SK-N-DZ (cell line): ENCODE measurements at places on chromosomes 13 and 19.

DNA sequence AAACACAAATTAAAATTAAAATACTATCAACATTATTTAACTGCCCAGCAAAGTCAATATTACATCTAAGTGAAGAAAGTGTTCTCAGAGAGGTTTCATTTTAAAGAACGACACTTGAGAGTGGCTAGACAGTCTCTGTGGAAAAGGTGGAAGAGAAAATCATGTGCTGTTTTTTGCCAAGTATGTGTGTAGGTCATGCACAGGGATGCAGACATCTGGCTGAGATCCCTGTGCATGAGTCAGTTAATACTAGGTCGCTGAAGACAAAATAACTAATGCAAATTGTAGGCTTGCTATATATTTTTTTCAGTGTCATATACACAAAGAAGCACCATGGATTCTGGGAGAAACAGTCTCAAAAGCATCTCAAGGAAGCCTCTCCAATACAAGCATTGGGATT, 44.3 kb upstream of the ENOX1 start:
- no peak for DNase-seq

DNA sequence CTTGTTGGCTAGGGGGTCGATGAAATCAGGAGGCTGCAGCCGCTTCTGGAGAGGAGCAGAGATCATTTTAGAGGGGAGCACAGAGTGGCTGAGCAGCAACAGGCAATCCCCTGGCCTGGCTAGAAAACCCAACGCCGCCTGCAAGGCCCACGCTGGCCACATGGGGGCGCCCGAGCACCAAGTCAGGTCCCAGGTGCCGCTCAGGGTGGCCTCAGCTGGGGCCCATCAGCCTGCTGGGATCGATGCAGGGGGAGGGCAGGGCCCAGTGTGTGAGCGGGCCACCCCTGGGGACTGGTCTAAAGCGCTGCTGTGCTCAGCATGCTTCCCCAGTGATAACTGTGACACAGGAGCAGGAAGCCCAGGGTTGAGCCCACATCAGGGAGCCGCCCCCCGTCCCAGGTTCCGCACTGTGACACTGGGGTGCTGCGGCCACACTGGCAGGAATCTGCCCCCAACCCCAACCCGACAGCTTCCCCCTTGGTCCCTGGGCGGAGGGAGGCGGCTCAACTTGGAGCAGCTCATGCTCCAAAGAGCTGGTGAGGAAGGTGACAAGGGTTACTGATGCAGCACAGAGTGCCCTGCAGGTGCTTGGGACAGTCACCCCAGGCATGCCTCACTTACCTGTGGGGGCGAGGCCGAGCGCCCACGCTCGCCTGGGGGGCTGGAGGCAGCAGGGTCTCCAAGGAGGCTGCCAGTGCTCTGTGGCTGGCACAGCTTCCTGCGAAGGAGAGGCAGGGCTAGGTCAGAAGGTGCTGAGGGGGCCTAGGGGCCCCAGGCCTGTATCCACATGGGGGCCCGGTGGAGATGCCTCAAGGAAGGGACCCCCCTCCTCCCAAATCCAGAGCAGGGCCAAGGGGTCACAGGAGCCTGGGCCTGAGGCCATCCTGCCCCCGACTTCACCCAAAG, 13.3 kb upstream of the ISYNA1 start:
- DNase-seq, result peak; percentile 75

DNA sequence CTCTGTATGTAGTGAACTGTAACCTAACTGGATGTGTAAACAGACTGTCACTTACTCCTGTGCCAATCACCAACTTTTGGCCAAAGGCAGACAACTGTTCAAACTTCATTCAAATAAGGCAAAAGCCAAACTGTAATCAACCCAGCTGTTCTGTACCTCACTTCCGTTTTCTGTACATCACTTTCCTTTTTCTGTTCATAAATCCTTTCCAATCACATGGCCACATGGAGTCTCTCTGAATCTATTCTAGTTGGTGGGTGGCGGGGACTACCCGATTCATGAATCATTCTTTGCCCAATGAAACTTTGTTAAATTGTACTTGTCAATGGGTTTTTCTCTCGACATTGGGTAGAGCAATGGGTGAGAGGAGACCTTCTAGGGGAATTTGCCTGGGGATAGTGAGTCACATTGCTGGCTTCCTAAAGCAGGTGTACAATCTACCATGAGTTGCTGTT, 178.3 kb upstream of the RFC3 start:
- no peak for DNase-seq

DNA sequence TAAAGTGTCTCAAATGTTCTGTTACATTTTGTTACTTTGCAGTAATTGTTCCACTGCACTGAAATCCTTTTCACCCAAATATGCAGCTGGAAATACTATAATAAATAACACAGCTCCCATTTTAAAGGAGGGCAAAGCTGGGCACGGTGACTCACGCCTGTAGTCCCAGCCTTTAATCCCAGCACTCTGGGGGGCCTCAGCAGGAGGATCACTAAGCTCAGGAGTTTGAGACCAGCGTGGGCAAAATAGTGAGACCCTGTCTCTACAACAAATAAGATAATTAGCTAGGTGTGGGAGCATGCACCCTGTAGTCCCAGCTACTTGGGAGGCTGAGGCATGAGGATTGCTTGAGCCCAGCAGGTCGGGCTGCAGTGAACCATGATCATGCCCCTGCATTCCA, 7.5 kb upstream of the UBAC2 start:
- DNase-seq, result no peak

- DNase-seq, result no peak
These were observed 865.4 kb downstream of the SLITRK6 start for GRCh38 chr13:84933797-84934196.

DNA sequence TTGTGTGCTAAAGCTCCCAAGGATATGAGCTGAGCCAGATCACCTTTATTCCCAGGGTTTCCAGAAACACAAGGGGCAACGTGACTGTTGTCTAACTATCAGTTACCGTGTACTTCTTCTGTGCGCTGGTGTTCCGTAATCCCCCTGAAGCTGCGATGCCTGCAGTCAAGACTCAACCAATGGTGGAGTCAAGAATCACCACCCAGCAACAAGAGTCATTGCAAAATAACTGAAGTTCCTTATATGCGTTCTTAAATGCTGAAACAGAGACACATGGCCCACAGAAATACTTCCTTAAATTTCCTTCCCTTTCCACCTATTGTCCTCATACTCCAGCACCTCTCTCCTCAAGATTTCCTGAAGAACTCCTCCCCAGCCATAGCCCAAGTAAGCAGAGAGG, 200.2 kb downstream of the KATNAL1 start:
- no peak for DNase-seq

- DNase-seq, result no peak
These were observed 4.8 kb upstream of the DAPK3 start for GRCh38 chr19:3975637-3976087.

DNA sequence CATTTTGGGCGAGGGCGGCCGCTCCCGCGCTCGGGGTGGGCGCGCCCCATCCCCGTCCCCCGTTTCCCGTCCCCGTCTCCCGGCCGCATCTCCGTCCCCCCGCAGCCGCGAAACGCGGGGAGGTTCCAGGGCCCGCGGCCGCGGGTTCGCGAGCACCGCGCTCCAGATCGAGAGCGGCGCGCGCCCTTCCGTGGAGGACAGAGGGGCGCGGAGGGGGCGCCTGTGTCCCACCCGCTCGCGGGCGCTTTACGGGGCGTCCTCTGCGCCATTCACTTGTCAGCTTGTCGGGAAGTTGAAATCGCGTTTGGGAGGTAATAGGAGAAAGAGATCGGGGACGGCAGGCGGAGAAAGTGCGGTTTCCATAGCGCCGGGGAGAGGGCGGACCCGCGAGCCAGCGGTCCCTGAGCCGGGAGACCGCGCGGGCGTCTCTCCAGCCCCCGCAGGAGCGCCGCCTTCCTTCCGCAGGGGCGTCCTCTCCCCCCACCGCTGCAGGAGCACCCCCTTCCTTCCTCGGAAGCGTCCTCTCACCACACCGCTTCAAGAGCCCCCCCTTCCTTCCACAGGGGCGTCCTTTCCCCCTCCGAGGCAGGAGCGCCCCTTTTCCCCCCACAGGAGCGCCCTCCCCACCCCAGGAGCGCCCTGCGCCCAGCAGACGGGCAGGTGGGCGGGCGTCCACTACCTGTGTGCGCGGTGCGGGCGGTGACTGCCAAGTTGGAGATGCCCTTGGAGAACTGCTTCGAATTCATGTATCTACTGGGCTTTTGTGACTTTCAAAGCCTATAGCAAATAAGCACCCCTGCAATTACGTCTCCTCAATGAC, 962 bp upstream of the IRS2 start:
- peak; percentile 67 for DNase-seq

- no peak for DNase-seq
These were observed 43.1 kb downstream of the ZMYM2 start for GRCh38 chr13:20001366-20002190.

GRCh38 chr13:96779691-96780090, 214.6 kb downstream of the OXGR1 start:
- DNase-seq, result no peak

GRCh38 chr13:45441633-45442032, 23.1 kb upstream of the COG3 start:
- no peak for DNase-seq

DNA sequence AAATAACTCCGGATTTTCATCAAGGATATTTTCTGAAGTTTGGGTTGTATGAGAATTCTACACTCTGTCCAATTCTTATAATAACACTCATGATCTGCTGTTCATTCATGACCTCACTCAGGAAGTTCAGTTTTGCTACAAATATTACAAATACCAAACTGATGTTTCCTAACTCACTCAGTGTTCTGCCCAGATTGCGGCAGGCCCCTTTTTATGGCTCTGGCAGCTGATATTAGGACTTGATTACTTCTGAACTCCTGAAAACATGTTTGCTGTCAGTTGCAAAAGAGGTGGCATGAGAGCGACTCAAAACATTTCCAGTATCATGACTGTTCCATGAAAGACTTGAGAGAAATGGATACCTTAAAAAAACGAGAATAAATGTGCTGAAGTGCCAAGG, 188.0 kb downstream of the RGCC start:
- no peak for DNase-seq

DNA sequence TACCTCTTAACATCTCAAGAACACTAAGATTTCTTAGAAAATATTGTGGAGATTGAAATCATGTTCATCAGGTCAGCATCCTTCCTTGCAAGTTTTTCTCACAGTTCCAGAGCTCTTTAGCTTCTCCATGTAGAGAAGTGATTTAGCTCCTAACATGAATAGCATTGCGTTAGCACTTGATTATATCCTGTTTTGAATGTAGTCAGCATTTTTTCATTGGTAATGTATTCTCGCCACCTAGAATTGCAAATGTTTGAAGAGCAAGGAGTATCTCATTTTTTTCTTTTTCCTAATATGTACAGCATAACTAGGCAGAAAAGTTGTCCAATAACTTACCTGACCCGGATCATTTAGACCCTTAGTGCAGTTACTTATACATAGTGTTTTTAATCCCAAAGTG, 6.6 kb downstream of the ZNF470 start:
- no peak for DNase-seq

GRCh38 chr13:49635599-49636433, 7.5 kb downstream of the ARL11 start:
- DNase-seq, result no peak

DNA sequence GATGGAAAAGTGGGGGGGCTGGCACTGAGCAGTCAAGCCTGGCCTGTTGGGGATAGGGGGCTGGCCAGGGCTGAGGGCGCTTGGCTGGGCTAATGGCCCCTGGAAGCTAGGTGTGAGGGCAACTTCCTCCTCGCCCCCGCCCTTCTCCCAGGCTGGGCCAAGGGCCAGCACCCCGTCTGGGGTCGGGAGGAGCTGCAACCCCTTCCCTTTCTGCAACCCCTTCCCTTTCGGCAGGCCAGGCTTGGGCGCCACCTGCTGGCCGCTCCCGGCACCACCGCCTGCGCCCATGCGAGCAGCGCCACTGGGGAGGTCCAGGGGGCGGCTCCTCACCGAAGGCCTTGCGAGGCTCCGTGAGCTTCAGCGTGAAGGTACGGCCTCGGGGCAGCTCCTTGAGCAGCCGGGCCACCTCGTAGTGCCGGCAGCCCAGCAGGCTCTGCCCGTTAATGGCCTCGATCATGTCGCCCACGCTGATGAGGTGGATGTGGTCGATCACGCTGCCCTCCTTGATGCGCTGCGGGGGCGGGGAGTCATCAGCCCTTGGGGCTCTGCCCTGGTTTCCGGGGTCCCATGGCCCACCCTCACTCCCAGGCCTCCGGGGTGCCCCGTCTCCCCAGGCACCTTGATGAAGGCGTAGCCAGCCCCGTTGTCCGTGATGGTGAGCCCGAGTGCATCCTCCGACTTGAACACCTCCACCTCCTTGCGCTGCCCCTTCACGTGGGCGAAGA, 5.0 kb upstream of the PTGER1 start:
- DNase-seq, result peak; percentile 51

GRCh38 chr19:33622505-33622808, 704 bp downstream of the CHST8 start:
- DNase-seq, result peak; percentile 26

GRCh38 chr19:18135712-18136584, 17.0 kb upstream of the PIK3R2 start:
- no peak for DNase-seq

DNA sequence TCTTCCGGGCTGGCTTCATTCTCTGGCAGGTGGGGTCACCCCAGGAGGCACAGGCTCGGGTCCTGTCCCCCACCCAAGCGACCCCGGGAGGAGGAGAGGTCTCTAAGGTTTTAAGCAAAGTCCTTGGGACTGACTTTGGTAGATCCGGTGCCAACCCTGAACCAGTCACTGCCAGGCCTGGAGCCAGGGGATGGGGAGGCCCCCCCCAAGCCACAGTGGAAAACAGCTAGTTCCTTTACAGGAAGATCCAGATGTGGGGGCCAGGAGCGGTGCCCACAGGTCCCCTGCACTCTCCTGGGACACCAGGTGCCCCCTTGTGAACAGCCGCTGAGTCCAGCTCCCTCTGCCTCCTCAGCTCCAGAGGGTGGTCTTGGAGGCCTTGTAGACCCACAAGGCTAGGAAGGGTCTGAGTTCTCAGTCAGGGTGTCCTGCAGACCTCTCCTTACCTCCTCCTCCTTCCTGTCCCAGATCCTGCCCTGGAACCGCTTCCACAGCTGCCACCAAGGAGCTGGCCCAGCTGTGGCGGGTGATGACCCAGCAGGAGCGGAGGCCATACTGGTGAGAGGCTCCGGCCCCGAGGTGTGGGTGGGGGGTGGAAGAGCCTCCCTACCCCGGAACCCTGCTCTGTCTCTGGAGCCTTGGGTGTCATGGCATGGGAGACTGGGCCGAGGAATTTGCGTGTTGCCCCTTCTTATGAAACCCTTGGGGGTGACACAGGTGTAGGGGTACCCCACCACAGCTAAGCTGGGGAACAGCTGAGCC, 6.0 kb downstream of the SIX5 start:
- DNase-seq, result no peak

DNA sequence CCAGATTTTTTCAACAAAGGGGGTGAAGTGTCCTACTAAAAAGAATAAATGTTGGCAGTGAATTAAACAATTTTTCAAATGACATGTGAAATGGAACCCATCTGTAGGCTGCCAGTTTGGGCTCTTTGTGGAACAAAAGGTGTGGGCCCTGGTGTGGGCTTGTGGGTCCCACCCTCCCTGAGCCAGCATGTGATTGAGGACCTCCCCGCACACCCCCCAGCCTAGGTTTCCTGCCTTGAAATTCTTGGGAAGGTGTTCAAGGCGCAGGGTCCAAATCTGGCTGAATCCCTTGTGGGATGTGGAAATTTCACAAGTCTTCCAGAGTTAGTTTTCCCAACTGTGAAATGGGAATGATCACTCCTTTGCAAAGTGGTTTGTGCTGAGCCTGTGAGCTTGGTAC, 4.1 kb downstream of the GGN start:
- no peak for DNase-seq

GRCh38 chr13:71148396-71148795, 718.6 kb downstream of the DACH1 start:
- no peak for DNase-seq

- no peak for DNase-seq
These were observed 310.0 kb downstream of the RBM26 start for GRCh38 chr13:79096099-79096498.
